ENCODE measurements at places on chromosomes 5 and 9.

- no peak for DNase-seq
Measured at GRCh38 chr5:107952450-107952849, 281.7 kb upstream of the EFNA5 start.

DNA sequence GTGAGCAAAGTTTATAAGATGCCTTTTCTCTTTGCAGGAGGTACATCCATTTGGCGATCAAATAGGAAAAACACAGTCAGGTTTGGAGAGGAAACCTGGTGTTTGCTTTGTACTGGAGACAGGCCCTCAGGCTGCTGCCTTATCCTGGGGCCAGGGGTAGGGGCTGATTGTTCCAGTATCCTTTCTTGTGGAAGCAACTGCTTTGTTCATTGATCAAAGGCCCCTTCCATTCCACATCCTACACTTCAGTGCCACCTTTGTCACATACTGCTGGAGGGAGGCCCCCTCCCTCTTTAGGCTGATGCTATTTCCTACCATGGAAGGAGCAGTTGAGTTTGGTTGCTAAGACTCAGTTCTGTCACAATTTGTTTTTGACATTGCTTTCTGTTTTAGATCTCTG is 778.1 kb downstream of the TLR4 start:
- DNase-seq, result no peak

- DNase-seq, result peak; percentile 98
Measured at GRCh38 chr9:68779558-68780379, 74.7 kb downstream of the PIP5K1B start.

GRCh38 chr5:176740131-176740701 is 70.1 kb upstream of the UNC5A start:
- no peak for DNase-seq

- DNase-seq, result no peak
Measured at GRCh38 chr5:76337953-76338451, 65.1 kb upstream of the IQGAP2 start.

DNA sequence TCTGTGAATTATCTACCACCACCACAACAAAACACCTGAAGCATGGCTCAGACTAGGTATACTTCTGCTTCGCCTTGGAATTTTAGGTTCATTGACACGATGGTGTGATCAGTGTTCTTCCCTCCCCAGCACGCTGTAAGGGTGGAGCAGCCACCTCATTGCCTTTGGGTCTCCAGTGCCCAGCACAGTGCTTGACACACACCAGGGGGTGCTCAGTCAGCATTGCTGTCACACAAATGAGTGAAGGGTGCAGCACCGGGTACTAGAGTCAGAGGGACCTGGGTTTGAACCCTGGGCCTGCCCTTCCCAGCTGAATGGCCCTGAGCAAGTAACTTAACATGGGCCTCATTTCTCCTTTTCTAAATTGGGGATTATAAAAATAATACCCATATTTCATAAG is 9.9 kb upstream of the ANGPTL2 start:
- DNase-seq, result no peak

DNA sequence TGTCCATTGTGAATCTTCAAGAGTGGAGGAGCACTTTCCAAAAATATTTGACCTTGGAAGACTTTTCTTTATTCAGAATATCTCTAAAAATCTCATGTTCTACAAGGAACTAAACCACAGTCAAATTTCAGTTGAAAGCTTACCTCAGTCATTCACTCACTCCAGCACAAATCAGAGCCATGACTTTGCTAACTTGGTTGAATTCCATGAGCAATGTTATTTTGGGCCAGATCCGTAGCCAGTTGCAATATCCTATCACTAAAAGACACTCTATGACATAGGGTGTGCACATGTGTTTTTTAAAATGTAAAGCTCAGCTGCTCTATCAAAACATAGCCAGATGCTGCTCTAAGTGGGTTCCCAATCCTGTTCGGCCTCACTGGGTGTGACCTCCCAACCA is 156.1 kb upstream of the ANKRD55 start:
- no peak for DNase-seq

Measured in glutamatergic neuron (in vitro differentiated cells).